ENCODE measurements at places on chromosomes 12 and 14.

GRCh38 chr14:104820669-104821228, 19.8 kb downstream of the ZBTB42 start:
- no peak for DNase-seq

GRCh38 chr14:88346048-88346639, 23.1 kb upstream of the KCNK10 start:
- DNase-seq, result no peak

GRCh38 chr12:130104571-130105106, 57.6 kb upstream of the FZD10 start:
- no peak for DNase-seq

DNA sequence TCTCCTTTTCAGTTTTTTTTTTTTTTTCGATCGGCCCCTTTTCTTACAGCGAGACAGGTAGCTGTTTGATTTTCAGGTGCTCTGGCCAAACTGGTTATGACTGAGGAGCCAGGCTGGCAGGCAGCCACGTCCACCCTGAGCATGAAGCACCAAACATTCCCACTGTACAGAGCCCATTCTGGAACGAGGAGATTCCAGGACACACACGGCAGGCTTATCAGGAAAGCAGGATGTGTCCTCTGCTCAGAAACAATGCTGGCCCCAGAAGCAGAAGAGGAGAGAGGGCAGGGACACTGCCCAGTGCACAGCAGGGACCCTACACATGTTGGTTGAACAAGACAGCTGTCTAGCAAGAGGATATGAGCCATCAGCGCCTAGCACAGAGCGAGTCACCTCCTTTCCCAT, 3.7 kb upstream of the KRT2 start:
- DNase-seq, result no peak

DNA sequence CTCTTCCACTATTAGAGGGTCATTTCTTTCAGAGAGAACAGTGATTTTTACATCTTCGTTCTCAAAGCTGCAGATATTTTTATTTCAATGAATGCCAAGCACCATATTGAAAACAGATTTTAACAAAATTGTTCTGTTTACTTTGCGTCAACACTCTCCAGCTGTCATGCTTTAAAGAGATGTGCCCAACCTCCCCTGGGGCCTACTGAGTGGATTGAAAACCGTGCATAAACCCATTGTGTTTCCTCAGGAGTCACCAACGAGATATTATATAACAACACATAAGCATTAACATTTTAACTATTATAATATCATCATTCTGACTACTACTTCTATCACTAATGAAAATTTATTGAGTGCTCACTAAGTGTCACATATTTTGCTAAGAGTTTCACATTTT, 81.6 kb downstream of the MYF5 start:
- DNase-seq, result no peak

GRCh38 chr12:80892597-80893445, 44.9 kb downstream of the LIN7A start:
- DNase-seq, result no peak

DNA sequence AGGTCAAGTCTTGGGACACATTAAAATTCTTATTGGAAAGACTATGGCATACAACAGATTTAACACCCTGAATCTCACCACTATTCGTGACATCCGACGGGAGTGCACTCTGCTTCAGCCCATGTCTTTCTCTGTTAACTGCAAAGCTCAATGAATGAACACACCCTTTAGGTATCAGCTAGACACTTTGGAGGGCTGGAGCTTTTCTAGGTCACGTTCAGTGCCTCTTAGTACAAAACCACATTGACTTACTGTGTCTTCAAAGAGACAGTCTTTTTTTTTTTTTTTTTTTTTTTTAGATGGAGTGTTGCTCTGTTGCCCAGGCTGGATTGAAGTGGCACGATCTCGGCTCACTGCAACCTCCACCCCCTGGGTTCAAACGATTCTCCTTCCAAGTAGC, 80.6 kb downstream of the GLT1D1 start:
- no peak for DNase-seq

GRCh38 chr12:124032265-124032886, 59.4 kb downstream of the ZNF664 start:
- DNase-seq, result no peak

- DNase-seq, result no peak
Observed at GRCh38 chr12:102874819-102875218, 42.2 kb downstream of the PAH start.

DNA sequence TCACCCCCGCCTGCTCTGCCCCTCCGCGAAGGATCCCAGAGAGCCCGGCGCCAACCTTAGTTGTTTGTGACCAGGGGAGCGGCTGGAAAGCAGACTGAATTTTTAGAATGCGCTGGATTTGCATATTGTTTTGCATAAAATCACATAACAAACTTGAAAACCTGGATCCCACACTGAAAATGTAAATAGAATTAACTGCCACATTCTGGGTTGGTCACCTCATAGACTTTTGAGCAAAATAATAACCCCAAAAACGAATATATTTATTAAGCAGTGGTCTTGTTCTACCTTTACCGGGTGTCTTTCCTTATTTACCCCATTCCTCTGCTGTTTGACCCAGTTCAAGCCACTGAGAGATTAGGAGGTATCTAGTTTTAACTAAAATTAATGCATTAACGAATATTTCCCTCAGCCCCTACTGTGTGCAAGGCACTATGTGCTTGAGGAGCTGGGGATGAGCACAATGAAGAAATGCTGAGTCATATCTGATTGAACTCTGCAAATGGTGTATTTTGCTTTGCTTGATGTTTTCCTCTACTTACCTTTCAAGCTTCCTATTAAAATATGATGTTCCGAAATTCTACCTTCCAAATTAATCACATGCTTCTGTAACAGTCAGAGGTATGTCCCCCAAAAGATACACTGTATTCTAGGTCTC, 438 bp upstream of the EGLN3 start:
- DNase-seq, result no peak

DNA sequence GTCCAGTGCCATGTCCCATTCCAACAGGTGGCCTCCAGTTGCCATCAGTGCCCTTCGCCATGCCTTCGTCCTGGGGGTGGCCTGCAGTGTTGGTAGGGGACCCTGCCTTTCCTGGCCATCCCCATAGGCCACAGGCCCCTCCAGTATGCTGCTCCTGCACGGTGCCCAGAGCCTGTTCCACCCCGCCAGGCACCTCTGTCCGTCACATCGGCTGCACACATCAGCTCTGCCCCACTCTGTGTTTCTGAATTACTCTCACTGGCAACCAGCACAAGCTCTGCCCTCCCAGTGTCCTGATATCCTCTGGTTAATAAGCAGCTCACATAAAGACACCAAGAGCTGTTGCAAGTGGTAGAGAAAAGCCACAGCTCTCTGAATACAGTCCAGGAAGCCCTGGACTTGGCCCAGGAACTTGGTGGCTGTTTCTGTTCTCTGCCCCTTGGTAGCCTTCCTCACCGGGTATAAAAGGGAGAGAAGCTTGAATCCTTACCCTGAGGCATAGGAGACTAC, 31.3 kb upstream of the ATP2A2 start:
- DNase-seq, result no peak

DNA sequence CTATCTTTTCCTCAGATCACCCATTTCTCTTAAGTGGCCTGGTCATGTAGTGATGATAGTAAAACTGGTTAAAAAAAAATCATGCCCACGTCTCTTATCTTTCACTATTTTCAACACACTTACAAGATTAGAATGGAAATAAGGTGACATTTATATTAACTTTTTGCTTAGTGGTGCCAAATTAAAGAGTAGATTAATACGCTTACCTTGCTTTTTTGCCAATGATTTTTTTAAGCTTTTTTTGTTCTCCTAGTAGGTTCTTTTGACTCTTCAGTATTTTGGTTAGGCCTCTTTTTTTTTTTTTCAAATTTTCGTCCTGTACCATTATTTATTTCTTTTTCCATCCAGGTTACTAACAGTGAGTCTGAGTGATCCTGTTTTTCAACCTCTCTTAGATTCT, 147.9 kb downstream of the PTCSC3 start:
- no peak for DNase-seq

DNA sequence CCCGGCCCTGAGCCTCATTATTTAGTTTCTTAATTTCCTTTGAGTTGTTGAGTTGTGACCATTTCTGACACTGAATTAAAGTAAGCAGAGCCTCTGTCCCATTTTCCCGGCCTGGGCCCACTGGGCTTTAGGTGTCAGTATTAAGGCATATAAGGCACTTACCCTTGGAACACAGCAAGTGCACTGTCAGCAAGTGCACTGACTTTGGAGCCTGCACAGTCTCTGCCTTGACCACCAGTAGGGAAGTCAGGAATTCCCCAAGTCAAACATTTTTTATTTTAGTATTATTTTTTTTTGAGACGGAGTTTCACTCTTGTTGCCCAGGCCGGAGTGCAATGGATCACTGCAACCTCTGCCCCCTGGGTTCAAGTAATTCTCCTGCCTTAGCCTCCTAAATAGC, 56.6 kb downstream of the MAX start:
- DNase-seq, result no peak

- no peak for DNase-seq
Observed at GRCh38 chr14:37709419-37710195, 114.2 kb downstream of the TTC6 start.

- peak; percentile 18 for DNase-seq
Observed at GRCh38 chr14:39368261-39368959, 63.8 kb downstream of the FBXO33 start.

DNA sequence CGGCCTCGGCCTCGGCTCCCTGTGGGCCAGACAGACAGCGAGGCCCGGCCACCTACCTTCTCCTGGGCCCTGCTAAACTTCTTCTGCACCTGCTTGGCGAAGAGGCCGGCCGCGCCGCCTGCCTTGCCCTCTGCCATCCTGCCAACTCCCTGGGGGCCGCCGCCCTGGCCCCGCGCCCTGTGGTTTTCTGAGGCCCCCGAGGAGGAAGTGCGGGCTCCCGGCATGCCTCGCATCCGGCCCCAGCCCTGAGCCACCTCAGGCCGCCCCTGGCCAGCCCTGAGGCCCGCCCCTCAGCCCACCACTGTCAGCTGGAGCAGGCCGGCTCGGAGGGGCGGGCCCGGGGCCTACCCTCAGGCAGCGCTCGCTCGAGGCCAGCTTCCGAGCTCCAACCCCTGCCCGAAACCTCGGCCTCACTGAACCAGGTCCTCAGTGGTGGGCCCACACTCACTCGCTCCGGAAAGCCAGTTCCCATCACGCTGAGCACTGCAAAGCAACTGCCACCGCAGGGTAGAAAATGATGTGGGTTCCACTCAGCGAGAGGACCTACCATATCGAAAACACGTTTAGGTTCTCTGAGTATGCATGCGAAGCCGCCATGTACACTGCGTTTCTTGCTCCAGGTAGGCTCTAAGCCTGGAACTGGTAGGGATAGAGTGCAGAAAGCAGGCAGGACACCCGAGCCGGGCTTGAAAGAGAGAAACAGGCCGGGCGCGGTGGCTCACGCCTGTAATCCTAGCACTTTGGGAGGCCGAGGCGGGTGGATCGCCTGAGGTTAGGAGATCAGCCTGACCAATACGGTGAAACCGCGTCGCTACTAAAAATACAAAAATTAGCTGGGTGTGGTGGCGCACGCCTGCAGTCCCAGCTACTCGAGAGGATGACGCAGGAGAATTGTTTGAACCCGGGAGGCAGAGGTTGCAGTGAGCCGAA, at the start of gene BIN2:
Gene BIN2 (minus strand): TSS at position 209 of the 930 bp plus-strand sequence. CDS start 72 bp downstream, at position 137.
- DNase-seq, result peak; percentile 71
